ENCODE measurements at places on chromosomes 3 and 15. TPM values are rescaled to one million over a fixed set of nuclear protein-coding genes. Genes with fewer than 3 reads are reported as not detected.

Gene CYP8B1
- 0.04 TPM for total RNA-seq

Gene KCNAB1
- total RNA-seq, result 0.40 TPM

Gene CCR8
- total RNA-seq, result not detected

Gene BHLHE40
- total RNA-seq, result 51.8 TPM

Gene B3GALNT1
- total RNA-seq, result 2.0 TPM

Measured in K562 (cell line).